ENCODE measurements at places on chromosomes 12 and 14.

DNA sequence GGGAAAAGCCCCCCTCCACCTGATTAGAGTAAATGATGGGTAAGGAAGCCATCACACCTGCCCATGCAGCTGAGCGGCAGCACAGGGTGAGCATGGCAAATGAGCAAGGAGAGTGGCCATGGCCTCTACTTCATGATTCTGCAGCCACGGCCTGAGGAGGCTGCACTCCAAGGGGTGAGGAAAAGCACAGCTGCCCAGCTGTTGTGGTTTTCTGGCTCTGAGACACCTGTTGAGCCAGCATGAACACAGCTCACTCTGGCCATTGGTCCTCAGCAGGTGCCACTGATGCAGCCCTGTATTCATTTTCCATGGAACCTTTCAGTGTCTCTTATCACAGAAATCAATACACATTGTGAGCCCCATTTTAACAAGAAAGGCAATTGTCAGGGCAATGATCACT, 707.2 kb downstream of the AACS start:
- DNase-seq = no peak

DNA sequence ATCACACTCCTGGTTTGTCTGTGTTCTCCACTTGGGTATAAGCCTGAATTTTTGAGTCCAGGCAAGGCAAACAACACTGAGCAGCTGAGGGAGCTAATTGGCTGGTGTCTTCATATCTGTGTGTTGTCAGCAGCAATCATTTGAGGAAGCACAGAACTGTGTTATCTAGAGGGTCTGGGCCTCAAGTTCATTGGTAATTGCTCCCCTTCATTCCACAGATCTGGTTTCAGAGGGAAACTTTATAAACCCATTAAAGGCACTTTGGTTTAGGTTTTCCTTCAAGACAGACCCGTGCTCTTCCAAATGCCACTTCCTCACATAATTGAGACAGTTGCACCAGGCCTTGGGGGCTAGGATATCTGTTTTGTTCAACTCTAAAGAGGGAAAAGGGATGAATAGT, 5.6 kb downstream of the DACT1 start:
- no peak for DNase-seq

DNA sequence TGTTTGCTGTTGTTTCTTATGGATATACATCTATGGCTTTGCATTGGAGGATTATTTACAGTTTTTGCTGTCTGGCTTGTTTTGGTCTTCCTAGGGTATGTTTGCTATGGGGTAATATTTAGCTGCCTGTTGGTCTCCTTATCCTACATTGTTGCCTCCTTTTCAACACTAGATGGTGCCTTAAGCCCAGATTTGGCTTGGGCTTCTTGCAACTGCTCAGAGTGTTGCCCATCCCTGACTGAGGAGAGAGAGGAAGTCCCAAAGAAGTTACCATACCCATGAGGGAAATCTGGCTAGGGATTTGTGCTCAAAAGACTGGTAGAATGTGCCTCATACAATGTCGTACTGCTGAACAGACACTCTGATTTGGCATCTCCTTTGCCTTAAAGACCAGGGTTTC, 94.6 kb upstream of the MUCL1 start:
- DNase-seq = peak; percentile 5

DNA sequence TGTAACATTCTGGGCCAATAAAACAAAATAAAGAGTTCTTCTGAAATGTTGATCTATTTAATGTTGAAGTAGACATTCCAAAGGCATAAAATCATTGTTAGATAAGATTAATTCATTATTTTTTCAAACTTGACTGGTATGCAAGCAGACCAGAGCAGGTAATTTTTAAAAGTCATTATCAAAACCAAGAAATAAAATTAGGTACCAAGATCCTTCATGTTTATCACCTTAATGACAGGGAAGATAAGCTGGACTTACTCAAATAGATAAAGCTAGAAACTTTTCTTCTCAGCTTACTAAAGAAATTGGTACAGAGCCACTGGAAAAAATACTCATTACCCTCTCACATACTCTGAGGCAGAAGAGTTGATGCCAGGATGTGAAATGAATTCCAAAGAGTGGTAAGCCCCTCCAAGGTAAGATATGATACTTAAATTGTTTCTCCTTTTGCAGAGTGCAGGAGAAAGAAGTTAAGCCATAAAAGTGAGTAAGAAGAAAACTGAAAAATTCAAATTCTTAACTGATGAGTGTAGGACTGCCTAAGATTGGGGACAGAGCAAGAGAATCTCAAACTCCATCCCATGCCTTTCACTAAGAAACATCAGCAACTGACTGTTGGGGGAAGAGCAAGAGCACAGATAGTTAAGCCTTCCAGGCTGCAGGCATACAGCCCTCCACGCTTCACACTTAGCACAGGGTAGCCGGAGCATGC, 111.9 kb downstream of the SLC41A2 start:
- no peak for DNase-seq

DNA sequence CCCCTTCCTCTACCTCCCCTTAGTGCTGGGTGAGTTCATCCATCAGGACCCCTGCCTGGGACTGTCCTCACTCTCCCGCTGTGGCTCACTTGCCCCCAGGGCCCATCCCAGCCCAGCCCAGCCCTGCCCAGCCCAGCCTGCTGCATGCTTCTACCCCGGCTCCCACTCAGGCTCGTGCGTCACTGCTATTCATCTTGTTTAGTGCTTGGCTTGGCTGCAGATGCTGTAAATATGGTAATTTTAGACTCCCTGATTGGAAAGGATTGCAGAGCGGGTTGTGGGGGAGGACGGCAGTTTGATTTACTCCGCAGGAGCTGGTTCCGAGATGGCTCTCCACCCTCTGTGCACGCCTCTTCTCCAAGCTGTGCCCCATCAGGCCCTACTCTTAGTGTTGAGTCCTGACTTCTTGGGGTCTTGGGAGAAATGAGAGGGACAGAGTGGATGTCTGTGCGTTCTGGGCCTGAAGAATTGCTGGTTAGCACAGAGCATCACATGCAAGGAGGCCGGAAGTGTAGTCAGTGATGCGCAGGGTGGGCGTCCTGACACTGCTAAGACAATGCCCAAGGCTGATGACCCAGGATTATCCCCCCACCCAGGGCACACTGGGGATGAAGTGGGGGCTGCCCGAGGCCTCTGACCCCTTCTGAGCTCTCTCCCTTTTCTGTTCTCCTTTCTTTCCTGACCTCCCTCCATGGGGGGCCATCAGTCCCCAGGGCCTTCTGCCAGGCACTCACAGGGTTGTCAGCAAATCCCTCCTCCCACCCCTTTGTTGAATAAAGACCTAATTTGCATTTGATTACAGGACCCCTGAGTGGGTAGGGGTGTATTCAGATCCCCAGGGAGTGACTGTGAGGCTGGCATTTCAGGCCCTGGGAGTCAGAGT, 244.4 kb downstream of the ZFP36L1 start:
- no peak for DNase-seq

GRCh38 chr14:92397150-92397952, 74.4 kb downstream of the SLC24A4 start:
- DNase-seq = no peak

GRCh38 chr12:132218915-132219314, 74.7 kb downstream of the NOC4L start:
- peak; percentile 54 for DNase-seq

GRCh38 chr12:107133462-107133861, 40.1 kb upstream of the CRY1 start:
- no peak for DNase-seq

- DNase-seq = no peak
These were observed 26.2 kb downstream of the FAM177A1 start for GRCh38 chr14:35072226-35072625.

DNA sequence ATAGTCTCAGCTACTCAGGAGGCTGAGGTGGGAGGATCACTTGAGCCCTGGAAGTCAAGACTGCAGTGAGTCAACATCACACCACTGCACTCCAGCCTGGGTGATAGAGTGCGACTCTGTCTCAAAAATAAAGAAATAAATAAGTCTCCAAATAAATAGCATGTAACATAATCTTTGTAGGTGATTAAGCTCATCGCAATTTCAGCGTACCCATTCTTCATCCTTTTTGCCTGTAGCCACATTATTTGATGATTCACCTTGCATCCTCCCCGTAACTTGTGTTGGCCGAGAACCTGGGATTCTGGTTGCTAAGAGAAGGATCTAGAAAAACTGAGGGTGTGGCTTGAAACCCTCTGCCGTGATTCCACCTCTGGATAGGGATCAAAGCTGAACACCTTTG, 115.1 kb downstream of the GALC start:
- DNase-seq = no peak

GRCh38 chr12:108633081-108633533, 587 bp downstream of the SELPLG start:
- no peak for DNase-seq

GRCh38 chr12:72246370-72246769, 25.8 kb upstream of the TRHDE start:
- no peak for DNase-seq

- no peak for DNase-seq
These were observed 120.1 kb upstream of the MAX start for GRCh38 chr14:65222440-65222858.

DNA sequence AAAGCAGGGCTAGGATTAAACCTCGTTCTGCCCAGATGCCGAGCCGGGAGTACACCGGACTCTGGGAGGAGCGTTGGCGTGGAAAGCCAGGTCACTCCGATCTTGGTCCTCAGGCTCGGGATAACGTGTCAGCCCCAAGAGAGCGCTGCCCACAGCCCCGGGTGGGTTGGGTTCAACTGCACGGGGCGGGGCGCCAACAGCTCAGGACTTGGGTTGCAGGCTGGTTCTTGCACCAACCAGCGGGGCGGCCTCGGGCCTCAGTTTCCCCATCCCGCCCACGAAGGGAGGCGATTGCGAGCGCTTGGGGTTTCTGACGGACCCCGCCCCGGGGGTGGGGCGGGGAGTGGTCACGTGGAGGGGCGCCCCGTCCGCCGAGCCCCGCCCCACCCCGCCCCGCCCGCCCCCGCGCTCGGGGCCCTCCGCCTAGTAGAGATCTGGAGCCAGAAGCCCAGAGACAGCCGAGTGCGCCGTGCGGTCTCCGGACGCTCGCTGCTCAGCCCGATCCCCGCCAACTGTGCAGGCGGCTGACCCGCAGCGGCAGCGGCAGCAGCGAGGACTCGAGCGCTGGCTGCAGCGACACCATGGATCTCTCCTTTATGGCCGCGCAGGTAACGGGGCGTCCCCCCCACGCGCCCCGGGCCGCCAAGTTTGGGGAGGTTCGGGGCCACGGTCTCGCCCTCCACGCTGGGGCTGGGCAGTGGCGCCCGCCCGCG, at the start of gene C14orf132:
Gene C14orf132 (plus strand): TSS at position 443 of the 713 bp plus-strand sequence. CDS start 139 bp downstream, at position 582.
- peak; percentile 71 for DNase-seq

DNA sequence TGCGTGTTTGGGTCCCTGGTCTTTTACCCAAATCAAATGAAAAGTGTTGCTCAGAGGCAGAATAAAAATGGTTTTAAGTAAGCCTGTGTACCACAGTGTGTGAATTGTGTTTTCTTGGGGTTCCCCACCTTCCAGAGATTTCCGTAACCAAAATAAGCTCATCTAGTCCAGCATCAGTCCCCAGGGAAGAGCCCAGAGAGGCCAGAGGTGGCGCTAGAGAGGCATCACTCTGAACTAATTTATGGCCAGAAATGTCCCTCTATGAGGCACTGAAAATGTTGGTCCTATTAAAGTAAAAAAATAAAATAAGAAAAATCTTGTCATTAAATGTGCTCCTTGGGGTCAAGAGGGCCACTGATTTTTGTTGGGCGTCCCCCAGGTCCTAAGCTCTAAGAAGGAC, 24.9 kb upstream of the PRKAB1 start:
- no peak for DNase-seq

GRCh38 chr12:109863847-109864712, 16.3 kb downstream of the GLTP start:
- no peak for DNase-seq

DNA sequence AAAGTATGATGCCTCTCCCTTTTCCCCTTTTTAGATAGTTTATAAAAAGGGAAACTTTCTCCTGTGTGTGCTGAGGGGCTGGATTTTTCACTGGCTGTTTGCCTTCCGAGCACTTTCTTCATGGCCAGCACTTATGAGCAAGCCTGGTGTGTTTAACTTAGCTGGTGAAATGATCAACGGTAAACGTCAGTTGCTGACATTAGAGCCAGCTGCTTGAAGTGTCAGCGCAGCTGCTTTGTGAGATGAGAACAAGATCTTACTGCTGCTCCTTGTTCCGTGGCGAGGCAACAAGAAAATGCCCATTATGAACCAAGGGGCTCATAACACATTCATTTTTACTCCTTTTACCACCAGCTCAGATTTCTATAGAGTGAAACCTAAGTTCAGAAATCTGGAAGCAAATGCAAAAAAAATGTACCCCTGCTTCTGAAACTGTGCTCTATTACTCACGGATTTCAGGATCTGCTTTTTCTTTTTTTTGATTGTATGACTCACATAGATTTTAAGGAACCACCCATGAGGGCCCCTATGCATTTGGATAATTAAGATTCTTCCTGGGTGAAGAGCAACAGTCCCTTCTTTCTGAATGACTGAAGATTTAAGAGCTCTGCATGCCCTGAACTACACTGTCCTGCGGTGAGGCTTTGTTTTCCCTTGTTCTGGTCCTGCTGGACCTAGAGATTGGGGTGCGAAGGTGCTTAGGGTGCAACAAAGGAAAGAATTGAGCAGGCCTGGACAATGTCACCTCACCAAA, 74.3 kb upstream of the CPM start:
- peak; percentile 63 for DNase-seq

- no peak for DNase-seq
These were observed 6.2 kb upstream of the DYRK4 start for GRCh38 chr12:4555804-4556203.

DNA sequence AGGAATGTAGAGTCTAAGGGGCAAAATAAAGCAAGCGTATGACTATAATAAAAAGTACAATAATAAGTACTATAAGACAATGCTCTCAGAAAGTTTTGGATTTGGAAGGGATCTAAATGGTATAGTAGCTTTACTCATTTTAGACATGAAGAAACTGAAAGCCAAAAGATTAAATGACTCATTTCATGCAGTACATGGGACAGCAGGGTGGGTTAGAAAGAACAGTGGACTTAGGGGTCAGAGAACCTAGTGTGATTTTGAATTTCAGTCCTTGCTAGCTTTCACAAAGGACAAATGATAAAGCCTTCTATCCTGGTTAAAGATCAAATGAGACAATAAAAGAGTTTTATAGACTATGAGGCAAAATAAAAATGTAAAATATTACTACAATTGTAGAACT, 6.8 kb upstream of the LEMD3 start:
- DNase-seq = no peak

DNA sequence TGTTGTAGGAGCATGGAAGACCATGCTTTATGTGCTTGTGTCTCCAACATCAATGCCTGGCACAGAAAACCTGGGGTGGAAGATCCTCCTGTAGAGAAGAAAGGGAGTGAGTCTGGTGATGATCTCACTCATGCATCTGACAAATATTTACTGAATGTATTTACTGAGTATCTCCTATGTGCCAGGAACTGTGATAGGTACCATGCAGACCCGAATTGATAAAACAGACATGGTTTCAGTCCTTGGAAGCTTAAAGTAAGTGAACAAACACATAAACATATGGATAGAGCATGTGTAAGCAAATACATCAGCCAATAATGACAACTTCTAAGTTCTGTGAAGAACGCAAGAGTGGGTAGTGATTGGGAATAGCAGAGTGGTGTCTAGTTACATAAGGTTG, 117.0 kb upstream of the CCDC198 start:
- DNase-seq = no peak

GRCh38 chr14:50028458-50028857, 87.9 kb downstream of the VCPKMT start:
- no peak for DNase-seq
